NCI-H2171 (cell line): ENCODE measurements at places on chromosomes 6 and 20.

DNA sequence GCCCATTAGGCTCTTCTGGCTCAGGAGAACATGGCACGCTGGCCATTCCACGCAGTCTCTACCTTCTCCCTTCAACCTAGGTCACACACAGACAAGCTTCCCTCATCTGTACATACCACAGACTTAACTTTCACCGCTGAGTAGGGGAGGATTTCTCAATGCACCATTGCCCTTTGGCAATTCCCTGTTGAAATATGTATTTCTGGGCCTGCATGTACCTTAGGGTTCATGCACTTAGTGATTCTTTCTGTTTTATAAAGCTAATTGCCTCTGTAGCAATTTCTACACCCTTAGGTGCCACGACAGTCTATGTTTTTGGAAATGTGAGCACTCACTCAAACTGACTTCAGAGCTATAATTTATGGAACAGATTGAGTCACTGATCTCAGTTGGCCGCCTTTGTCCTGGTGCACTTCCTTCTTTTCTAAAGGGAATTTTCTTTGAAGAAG lies 253.8 kb upstream of the PRDM1 start:
- DNase-seq: no peak

- DNase-seq: no peak
Observed at GRCh38 chr6:47478233-47479139, 897 bp downstream of the CD2AP start.

DNA sequence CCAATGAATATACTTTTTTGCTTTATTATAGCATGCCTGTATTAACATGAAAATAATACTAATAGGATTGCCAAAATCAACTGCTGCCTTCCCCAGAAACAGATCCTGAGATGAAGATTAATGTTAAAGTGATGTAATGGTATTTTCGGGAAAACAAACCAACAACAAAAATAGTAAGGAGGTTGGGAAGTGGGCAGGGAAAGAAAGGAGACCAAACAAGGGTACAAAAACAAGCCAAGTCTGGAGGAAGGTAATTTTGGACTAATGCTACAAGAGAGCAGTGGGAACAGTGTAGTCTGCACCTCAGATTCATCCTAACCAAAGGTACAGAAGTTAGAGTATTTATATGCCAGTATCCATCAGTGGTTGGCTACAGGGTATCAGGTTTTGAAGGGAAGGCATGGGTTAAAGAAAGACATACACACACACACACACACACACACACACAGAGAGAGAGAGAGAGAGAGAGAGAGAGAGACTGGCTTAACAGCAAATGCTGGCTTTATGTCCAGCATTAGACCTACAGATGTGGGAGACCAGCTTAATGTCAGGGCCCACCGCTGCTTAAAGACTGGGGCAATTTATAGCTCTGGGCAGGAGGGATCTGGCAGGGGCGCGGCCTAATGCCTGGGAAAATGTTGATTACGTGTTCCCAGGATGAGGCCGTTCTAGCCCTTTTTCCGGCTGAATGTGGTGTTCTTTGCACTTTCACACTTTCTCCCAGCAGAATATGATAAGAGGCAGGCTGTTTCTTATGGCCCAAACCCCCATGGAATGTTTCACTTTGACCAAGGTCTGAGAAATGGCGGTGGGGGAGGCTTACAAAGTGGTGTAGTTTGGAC lies 3.8 kb upstream of the SLC17A1 start:
- DNase-seq: no peak

GRCh38 chr6:150738092-150738629 lies 127.3 kb upstream of the MTHFD1L start:
- no peak for DNase-seq

DNA sequence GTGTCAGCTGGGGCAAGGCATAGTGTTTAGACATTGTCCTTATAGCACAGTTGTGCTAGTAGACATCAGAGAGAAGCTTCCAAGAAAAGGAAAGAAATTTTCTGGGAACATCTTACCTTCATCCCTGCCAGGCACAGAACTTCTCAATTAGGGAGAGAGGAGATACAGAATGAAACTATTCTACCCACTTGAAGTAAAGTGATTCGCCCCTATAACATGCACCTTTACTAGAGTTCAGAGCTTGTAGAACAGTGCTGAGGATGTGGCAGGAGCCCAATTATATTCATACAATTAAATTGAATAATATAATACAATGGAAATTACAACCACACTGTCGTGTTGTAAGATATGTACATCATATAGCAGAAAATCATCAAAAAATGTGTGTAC lies 1063.9 kb upstream of the CITED2 start:
- no peak for DNase-seq

GRCh38 chr20:20702330-20703245 lies 9.9 kb downstream of the RALGAPA2 start:
- no peak for DNase-seq

DNA sequence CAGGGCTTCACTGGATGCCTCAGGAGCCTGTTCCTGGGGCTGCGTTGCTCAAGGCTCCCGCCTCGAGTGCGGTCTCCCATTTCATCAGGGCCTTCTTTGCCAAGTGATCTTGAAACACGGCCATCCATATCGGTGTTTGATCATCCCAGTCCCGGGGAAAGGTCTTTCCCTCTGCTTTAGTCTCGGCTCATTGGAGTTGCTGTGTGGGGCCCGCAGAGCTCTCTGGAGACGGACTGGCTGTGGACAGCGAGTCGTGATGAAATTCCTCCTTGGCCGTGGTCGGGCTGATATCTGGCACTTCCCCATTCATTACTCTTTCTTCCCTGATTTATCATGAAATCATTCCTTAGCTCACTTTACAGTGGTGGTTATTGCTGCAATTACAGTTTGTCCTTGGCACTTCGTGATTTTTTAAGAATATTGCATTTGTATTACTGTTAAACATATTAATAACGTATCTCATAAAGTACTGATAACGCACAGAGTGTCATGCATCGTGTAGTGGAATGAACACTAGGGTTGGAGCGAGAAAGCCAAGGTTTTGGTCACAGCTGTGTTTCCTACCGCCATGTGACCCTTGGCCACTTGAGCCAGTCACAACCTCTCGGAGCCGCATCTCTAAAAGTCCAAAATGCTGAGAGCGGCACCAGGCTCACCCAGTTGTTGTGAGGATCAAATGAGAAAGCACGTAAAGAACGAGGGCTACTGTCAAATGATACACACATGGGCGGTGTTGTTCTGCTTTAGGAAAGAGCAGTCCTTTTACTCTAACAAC lies 71.8 kb downstream of the MTHFD1L start:
- DNase-seq: no peak

GRCh38 chr6:2990248-2990931 lies 9.3 kb upstream of the NQO2 start:
- no peak for DNase-seq

DNA sequence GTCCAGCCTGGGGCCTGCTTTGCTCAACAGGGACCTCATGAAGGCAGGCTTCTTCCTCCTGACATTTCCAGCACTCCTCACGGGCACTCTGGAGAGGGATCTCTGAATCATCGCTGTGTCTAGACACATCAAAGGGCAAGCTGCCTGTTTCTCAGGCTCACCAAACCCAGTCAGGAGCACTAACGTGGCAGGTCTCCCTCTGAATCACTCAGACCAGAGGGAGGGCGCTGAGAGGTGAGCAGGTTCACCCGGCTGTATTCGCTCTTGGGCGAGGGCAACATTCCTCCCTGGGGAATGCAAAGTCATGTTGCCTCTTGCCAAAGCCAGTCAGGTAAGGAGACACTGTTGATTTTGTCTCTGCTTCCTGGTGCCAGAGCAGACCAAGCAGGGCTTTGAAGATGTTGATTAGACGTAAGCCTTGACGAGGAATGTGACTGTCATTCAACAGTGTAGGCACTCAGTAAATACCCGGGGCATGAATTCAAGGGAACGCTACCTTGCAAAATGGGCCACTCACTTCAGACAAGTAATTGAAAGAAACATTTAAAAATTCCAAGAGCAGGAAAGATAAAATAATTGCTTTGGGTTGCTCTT lies 50.1 kb downstream of the CYP24A1 start:
- DNase-seq: peak; percentile 86

GRCh38 chr6:46895930-46896329 lies 25.8 kb downstream of the ADGRF5 start:
- DNase-seq: no peak

- no peak for DNase-seq
Observed at GRCh38 chr20:20446001-20446400, 78.1 kb downstream of the INSM1 start.

DNA sequence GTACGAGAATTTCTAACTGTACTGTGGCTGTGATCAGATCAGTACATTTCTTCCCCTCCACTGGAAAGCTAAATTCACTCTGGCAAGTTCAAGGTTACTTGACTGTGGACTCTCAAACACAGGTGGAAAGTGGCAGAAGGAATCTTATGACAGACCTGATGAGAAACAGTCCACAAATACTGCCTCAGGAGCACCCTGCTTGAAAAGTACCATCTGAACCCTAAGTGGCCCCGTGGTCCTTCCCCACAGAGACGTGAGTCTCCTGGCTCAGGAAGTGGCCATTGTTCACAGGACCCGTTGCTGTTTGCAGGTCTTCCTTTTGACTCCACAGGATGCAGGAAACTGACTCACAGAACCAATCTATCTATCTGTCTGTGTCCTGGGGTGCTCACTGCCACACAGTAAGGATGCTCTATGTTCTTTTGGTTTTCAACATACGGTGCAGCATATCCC lies 47.5 kb upstream of the NHSL1 start:
- DNase-seq: no peak

GRCh38 chr6:113744861-113745260 lies 112.3 kb upstream of the MARCKS start:
- DNase-seq: no peak

- DNase-seq: no peak
Observed at GRCh38 chr6:2970034-2970685, 1.2 kb downstream of the SERPINB6 start.

DNA sequence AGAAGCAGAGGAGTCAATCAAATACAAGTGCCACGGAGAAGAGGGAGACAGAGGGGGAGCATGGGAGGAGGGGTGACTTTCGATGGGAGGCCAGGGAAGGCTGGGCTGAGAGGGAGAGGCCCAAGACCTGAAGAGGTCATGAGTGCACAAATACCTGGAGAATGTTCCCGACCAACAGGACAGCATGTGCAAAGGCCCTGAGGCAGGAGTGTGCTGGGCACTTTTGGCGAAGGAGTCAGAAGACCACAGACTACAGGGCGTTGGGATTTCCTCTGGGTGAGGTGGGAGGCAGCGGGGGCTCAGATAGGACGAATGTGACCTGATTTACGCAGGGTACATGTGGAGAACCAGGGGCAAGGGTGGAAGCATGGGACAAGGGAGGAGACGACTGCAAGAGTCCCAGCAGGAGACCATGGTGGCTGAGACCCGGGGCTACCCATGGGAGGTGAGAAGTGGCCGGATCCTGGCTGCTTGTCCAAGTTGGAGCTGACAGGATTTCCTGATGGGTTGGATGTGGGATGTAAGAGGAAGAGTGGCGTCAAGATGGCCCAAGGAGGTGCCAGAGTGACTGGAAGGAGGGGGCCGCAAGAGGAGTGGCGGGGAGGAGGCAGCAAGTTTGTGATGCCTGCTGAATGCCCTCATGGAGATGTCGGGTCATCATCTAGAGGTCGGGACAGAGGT lies 23.4 kb downstream of the PREX1 start:
- no peak for DNase-seq

DNA sequence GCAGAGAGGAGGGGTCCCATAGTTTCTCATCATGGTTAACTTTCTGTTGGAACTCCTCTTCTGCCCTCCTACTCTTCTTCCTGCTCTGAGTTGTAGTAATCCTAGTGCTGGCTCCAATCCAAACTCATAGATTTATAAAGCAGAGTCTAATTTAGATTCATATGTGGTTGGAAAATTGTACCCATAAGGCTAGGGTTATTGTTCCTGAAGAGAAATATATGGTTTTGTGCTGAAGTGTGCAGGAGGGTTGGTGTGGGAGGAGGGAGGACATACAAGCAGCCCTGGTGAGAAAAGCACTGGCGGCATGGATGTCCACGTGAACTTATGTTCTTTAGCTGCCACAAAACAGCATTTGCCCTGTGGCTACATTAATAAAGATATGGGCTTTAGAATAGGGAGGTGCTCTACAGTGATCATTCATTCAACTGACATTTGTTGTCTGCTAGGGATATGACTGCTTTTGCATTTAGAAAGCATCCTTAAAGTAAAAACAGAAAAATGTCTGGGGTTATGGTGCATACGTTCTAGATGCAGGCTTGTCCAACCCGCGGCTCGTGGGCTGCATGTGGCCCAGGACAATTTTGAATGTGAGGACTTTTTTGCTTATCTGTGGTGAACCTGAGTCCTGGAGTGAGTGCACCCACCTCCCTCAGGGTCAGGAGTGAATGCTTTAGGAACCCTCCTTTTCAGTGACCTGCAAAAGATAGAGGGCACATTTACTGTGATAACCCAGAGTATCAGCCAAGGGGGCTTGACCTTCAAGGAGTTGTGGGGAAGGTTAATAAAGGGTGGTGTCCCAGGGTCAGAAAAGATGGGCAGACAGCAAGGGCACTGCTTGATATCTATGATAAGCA lies 4.1 kb downstream of the HLA-A start:
- DNase-seq: no peak

DNA sequence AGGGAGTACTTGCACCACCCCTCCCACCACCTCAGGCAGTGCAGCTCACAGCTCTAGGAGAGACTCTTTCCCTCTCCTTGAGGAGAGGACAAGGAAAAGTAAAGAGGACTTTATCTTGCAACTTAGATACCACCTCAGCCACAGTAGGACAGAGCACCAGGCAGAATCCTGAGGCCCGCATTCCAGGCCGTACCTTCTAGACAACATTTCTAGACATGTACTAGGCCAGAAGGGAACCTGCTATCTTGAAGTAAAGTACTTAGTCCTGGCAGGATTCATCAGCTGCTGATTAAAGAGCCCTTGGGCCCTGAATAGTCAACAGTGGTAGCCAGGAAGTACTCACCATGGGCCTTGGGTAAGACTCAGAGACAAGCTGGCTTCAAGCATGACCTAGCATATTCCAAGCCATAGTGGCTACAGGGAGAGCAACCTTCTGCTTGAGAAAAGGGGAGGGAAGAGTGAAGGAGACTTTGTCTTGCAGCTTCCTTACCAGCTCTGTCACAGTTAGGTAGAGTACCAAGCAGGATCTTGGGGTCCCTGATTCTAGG lies 384.4 kb upstream of the RNF217 start:
- no peak for DNase-seq

DNA sequence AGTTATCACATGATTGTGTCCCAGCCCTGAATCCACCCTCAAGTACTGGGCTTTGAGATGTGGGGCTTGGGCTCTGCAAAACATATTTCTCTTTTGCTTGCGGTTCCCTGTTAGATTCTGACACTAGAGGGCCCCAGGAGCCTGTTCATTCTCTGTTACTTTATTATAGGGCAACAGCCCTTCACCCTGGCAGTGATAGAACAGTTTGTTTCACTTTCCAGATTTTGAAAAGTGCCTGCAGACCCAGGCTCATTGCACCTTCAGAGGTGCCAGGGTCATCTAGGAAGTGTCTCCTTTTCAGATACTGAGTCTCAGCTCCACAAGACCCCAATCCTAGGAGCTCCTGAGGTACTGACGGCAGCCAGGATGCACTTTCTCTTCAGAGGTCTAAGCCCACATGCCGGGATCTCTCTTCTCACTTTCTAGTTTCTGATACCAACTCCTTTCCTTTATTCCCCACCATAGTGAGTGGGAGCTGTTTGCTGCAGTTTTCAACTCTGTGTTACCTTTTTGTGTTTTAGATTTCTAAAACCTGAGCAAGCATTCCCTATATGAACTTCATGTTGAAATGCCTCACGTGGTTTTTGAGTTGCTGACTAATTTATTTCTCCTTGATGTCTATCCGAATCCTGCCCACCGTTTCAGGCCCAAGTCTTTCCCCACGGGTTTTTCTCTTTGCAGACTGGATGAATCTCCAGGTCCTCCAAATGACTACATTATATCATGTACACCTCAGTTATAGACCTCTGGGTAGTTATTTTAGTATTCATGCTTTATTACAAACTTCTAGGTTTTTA lies 10.9 kb downstream of the ABT1 start:
- DNase-seq: peak; percentile 18

- no peak for DNase-seq
Observed at GRCh38 chr20:33861458-33861857, 50.3 kb downstream of the CHMP4B start.
